ENCODE measurements at places on chromosomes 16 and 17.

DNA sequence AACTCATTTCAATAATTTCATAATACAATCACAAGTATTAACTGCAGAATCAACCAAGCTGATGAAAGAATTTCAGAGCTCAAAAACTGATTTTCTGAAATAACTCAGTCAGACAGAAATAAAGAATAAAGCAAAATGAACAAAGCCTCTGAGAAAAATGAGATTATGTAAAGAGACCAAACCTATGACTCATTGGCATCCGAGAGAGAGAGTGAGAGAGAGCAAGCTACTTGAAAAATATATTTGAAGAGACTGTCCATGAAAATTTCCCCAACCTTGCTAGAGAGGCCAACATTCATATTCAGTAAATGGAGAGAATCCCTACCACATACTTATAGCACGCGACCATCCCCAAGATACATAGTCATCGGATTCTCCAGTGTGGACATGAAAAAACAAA is 1376.4 kb downstream of the CDH11 start:
- DNase-seq, result no peak

DNA sequence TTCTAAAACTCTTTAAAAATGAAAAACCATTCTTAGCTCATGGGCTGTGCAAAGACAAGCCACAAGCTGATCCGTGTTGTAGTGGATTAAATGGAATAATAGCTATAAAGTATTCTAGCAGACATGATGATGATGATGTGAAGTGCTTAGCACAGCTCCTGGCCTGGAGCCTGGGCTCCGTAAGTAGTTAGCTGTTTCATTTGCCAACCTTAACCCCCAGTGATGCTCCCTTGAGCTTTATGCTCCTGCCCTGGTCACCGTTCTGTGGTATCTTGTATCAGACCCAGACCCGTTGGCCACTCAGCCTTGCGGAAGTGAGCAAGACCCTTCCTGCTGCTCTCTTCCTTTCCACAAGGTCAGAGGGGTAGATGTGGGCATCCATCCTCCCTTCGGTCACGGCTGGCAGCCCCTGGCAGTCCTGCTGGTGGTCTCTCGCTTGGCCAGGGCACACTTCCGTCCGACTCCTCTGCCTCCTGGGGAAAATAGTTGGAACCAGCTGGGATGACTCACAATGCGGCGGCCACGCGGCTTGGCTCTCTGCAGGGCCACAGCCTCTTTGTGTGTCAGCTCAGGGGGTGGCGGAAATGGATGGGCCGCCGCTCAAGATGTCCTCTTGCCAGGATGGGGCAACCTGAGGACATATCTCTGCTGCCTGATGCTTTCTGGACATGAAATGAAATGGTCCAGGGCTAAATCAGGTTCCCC is 79.1 kb downstream of the GPR139 start:
- DNase-seq, result peak; percentile 35

- no peak for DNase-seq
Observed at GRCh38 chr16:78897299-78897698, 703.2 kb downstream of the MAF start.

DNA sequence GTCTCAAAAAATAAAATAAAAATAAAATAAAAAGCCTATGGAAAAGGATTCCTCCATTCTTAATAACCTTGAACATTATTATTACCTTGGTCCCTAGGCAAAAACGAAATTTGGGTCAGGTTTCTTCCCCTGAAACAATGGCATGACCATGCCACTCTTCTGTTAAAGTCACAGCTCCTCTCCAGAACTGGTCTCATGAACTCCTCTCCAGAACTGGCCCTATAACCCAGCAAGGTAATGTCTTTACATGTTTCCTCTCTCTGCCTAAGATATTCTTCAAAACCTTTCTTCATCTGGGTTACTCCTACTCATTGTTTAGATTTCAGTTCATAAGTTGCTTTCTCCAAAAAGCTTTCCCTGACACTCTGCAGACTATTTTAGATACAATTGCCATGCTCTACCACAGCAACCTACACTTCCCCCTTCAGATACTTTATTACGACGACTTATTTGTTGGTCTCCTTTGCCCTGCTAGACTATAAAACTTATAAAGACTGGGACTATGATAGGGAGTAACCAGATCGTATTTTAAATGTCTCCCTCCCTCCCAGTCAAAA is 13.5 kb downstream of the TRIM37 start:
- DNase-seq, result no peak

DNA sequence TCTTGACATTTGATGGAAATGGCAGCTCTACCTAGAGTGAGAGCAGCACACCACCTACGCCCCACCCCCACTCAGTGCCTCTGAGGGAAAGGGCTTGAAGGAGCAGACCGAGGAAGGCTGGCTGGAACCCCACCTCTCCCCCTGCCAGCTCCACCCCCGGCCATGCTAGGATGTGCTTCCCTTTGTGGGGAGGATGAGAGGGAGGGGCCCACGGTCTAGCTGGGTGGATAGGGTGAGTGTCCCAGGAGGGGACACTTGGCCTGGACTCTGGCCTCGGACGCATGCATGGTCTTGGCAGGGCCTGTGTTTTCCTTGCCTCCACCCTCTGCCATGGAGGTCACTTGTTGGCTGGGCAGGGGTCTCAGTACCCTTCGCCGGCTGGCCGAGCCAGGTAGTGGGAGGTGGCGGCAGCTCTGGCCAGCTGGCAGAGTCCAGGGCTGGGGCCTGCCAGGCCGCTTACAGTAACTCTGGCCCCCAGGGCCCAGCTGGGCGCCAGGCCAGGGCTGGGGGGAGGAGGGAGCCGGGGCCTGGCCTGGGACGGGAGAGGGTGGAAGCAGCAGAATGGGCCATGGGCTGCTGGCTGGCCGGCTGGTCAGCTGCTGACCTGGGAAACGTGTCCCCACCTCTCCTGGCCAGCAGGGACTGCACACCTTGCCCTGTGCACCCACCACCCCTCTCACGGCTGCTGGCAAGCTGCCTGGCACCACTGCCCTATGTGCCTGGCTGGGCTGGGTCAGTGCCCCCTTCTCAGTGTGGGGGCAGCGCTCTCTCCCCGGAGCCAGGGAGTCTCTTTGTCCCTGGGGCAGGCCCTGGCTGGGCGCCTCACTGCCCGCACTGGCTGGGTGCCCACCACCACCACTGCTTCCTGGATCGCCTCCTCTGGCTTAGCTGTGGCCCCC is 23.0 kb downstream of the RARA start:
- DNase-seq, result no peak
